ENCODE measurements at places on chromosomes 4 and X. TPM values are rescaled to one million over a fixed set of nuclear protein-coding genes. Genes with fewer than 3 reads are reported as not detected.

CD40LG gene
- total RNA-seq, result not detected

SHOX gene
- total RNA-seq, result not detected

TMPRSS11F gene
- total RNA-seq, result not detected

CSAG3 gene
- not detected for total RNA-seq

NLGN3 gene
- 0.18 TPM for total RNA-seq

SYAP1 gene
- total RNA-seq, result 55.0 TPM

KLB gene
- total RNA-seq, result not detected

ABCG2 gene
- total RNA-seq, result 1.4 TPM

NKX3-2 gene
- total RNA-seq, result under 0.01 TPM

DHRSX gene
- 28.3 TPM for total RNA-seq

TKTL2 gene
- not detected for total RNA-seq

SAGE1 gene
- total RNA-seq, result not detected

TLR3 gene
- 0.28 TPM for total RNA-seq

NUDT11 gene
- total RNA-seq, result 13.8 TPM

WNK3 gene
- total RNA-seq, result 1.4 TPM

RENBP gene
- not detected for total RNA-seq

PDS5A gene
- total RNA-seq, result 33.5 TPM

APEX2 gene
- total RNA-seq, result 3.4 TPM

GPRASP3 gene
- total RNA-seq, result 8.1 TPM

LETM1 gene
- 68.0 TPM for total RNA-seq

SRPX2 gene
- 20.6 TPM for total RNA-seq

SETD7 gene
- total RNA-seq, result 46.6 TPM

KCTD8 gene
- not detected for total RNA-seq

SLC6A14 gene
- total RNA-seq, result not detected

KIT gene
- 6.9 TPM for total RNA-seq

XPNPEP2 gene
- not detected for total RNA-seq

MAGEC2 gene
- not detected for total RNA-seq

ZMYM3 gene
- total RNA-seq, result 8.3 TPM

RTL3 gene
- total RNA-seq, result 1.1 TPM

PALLD gene
- total RNA-seq, result 112 TPM

PPM1K gene
- 11.9 TPM for total RNA-seq

NXF3 gene
- total RNA-seq, result not detected

All from IMR-90 (cell line).